ENCODE measurements at places on chromosomes 5 and 9.

DNA sequence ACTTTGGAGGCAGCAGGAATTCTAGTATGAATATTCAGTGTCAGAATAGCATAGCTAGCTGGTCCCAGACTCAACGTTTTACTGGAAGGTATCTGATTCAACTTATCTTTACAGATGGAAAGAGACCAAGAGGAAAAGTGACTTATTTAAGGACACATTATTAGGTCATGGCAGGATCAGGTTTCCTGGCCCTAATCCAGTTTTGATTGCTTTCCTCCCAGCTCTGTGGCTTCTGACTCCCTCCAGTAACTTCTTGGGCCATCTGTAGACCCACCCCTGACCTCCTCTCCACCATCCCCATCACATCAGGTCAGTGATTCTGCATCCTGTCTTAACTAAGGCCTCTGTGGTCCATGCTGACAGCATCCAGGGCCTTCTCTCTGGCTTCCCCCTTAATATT, 38.4 kb downstream of the SH3TC2 start:
- DNase-seq = no peak

GRCh38 chr5:161934486-161934885, 86.6 kb downstream of the GABRA1 start:
- no peak for DNase-seq

DNA sequence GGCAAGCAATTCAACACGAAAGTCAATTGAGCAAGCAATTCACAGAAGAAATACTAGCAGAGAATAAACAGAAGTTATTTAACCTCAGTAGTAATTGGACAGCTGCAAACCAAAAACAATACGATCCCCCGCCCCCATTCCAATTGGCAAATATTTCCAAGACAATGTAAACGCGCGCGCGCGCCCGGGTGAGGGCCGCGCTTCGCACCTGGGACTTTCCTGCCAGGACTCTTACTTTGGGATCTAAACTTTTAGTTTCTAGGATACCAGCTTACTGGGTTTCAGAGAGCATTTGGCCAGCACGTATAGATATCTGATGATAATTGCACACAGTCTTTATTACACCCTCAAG, 8.6 kb downstream of the RUFY1 start:
- no peak for DNase-seq

DNA sequence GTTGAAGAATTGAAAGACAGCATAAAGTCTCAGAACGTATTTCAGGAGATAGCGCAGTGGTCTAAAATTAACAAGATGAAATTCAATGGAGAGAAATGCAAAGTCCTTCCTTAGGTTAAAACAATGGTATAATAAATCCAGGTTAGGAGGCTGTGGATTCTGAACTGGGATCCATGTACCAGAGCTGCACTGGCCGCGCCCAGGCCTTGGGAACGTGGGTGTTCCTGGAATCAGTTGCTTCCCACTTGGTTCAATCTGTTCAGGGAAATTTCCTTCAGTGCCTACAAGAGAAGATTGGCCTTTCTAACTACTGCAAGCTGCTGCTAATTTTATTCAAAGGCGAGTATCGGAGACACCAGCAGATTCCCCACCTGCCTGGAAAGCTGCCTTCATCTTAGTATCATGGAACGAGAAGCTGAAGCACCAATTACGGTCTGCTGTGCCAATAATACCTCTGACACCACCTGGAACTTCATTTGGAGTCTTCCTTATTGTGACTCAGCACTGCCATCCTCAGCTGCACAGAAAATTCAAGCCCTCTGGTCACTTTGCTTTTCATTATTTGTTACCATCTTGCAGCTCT, 14.3 kb upstream of the CTNND2 start:
- DNase-seq = no peak

DNA sequence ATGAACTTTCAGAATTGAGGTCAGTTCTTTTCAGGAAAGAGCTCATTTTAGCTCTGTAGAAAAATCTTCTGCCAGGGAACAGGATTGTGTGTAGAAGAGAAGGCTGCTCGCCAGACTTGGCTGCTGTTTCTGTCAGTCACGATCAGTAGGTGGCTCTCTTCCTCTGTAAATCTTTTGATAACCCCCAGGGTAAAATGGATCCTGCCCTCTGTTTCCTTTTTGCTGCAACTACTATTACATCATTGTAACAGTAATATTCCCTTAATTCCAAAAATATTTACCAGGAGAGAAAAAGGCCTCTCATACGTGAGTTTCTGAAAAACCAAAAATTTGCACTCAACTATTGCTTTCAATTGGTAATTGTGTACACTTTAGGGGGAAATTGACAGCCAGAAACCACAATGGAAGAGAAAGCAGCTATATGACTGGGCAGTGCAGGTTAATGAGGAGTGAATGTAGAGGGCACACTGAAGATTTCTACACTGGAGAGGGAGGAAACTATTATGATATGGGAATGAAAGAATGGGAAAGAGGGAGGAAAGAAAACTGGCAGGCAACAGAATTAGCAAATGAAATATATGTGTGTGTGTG, 12.3 kb downstream of the IFNA21 start:
- DNase-seq = no peak

GRCh38 chr9:104776797-104777196, 12.9 kb downstream of the NIPSNAP3B start:
- no peak for DNase-seq

- no peak for DNase-seq
Observed at GRCh38 chr9:38020151-38021076, 48.6 kb downstream of the SHB start.

DNA sequence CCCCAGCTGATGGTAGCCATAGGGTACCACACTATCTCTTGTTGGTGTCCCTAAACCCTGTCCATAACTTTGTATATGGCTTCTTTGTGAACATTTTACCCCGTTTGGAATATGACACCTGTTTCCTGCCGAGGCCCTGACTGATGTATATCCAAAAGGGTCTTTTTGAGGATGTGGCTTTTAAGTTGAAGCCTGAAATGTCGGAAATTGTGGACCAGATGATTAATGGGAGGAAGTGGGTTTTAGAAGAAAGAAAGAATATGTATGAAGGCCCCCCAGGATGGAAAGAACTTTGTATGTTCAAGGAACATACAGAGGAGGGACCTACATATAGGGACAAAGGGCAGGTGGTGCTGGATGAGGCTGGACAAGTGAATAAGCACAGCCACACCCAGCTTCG, 16.7 kb upstream of the TNFSF8 start:
- DNase-seq = no peak

DNA sequence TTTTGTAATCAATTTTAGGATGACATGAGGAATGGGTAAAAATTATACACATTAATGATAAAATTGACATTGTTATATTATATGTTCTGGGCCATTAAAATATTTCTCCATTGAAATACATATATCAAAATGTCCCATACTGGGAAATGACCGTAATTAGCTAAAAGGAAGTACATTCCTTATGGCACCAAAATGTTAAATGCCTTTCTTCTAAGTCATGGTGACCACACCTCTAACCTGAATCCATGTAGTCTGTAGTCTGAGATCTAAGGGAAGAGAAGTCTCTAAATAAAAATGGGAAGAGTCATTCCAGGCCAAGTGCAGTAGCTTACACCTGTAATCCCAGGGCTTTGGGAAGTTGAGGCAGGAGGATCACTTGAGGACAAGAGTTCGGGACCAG, 10.0 kb upstream of the GDA start:
- DNase-seq = no peak

- no peak for DNase-seq
Observed at GRCh38 chr9:6384732-6385131, 28.3 kb upstream of the UHRF2 start.

- no peak for DNase-seq
Observed at GRCh38 chr5:60727033-60727679, 27.2 kb upstream of the DEPDC1B start.

DNA sequence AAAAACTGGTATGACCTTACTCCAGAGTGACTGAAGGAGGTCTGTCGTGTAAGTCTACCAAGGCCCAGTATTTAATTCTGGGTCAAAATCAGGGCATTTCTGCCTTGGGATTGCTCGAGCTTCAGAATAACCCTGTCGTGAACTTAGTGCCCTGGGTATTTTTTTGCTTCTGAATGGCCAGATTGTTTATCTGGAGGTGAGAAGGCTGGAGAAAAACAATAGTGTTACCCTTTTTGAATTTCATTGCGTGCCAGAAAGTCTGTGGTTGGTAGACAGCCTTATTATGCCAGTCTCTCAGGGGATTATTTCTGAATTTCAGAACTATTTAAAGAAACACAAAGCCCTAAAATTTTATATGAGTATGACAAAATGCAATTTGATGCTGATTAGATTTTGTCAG, 323.4 kb downstream of the CSNK1G3 start:
- no peak for DNase-seq

DNA sequence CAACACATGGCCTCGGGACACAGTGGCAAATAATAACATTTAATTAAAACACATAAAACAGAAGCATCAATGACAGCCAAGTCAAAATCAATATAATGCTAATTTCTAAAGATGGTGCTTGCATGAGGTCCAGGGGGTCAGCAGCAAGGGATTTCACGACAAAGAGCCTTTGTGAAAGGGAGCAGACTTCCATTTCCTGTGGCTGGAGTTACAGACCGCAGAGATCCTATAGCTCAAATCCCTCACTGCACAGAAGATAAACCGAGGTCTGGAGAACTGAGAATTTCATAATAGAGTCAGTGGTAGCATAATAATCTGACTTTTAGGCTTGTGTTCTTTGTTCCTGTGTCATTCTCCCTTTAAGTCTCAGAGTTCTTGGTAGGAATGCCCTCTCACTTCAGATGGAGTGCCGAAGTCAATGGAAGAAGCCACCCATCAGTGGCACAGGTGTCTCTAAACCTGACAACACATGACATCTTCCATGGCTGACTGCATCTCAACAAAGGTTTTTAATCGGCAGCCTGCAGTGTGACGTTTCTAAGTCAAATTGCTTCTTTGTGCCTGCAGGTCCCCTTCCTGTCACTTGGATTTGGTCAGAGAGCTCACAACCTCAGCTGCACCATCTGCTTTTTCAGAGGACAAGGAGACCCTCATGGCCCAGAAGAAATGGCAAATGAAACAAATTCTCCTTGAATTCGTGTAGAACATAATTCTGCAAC, 67.4 kb downstream of the CARTPT start:
- no peak for DNase-seq

GRCh38 chr5:10440367-10440990, 1.2 kb upstream of the ROPN1L start:
- DNase-seq = no peak

- no peak for DNase-seq
Observed at GRCh38 chr5:104052558-104053352, 490.2 kb upstream of the NUDT12 start.

DNA sequence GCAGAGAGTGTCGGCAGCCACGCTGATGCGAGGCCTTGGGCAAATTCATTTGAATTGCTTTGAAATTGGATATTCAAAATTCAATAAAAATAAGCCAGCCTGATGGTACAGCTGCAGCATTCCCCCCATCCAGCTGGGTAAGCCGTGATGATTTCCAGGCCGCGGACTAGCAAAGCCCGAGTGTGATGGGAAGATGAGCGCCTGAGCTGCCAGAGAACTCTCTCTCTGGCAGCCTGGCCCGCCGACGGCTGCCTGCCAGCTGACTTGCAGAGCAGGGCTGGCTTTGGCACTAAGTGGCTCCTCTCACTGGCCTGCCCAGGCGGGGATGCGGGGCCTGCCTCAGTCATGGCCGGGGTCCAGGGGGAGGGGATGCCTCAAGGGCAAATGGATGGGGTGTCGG, 268.3 kb upstream of the WWC1 start:
- DNase-seq = no peak

- peak; percentile 5 for DNase-seq
Observed at GRCh38 chr5:82104872-82105271, 133.0 kb downstream of the ATG10 start.

GRCh38 chr9:105425816-105426433, 21.9 kb upstream of the FSD1L start:
- DNase-seq = no peak

GRCh38 chr5:159905496-159905895, 10.8 kb upstream of the ADRA1B start:
- DNase-seq = no peak

GRCh38 chr9:35795695-35796094, 4.3 kb downstream of the NPR2 start:
- DNase-seq = no peak

DNA sequence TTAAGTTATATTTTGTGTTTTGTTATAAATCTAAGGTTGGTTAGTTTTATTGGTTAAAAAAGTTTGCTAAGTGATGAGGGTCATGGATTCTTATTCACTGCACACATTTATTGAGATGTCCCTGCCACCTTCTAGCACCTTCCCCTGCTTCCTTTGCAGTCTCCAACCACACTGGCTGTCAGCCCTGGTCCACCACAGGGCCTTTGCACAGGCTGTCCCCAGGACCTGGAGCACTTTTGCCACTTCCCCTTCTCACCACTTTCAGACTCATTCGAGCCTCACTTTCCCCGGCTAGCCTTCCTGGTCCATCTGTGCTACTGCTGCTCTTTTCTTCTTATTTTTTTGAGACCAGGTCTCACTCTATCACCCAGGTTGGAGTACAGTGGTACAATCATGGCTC, 45.3 kb downstream of the ARHGAP26 start:
- no peak for DNase-seq

DNA sequence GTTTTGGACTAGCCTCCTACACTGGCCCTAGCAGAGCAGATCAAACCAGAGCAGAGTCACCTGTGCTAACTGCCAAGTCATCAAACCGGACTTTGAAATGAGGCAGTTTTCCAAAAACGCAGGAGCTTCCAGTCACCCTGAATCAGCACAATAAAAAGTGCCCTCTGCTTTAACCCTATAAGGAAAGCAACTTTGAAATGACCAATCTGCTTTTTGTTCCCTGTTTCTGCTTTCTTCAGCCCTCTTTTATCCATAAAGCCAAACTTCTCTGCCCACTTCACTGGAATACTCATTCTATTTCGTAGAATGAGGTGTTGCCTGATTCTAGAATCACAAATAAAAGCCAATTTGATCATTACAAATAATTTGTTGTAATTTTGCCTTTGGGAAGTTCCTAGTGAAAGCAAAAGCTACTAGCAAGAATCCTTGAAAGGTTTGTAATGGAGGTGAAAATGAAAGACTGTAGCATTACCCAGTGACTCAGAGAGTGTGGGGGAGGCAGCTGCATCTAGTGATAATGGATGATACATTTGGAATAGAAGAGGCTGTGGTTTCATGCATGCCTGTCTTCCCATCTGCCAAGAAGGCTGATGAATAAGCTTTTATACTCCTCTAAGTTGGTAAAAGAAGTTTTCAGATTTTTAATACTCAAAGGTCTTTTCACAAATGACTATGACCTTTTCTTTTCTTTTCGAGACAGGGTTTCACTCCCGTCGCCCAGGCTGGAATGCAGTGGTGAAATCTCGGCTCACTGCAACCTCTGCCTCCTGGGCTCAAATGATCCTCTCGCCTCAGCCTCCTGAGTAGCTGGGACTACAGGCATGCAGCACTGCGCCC, 14.9 kb downstream of the SPAAR start:
- peak; percentile 37 for DNase-seq

GRCh38 chr5:3300726-3301125, 294.9 kb upstream of the IRX1 start:
- no peak for DNase-seq

GRCh38 chr5:34717426-34718327, 61.5 kb downstream of the RAI14 start:
- DNase-seq = no peak

DNA sequence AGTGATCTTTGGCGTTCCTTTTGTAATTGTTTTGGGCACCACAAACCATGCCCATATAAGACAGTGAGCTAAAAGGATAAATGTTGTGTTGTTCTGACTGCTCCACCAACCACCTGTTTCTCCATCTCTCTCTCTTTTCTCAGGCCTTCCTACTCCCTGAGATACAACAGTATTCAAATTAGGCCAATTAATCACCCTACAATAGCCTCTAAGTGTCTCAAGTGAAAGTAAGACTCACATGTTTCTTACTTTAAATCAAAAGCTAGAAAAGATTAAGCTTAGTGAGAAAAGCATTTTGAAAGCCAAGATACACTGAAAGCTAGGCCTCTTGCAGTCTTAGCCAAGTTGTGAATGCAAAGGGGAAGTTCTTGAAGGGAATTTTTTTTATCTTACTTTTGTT, 268.8 kb upstream of the NREP start:
- DNase-seq = no peak
